ENCODE measurements at places on chromosomes 3 and 15.

DNA sequence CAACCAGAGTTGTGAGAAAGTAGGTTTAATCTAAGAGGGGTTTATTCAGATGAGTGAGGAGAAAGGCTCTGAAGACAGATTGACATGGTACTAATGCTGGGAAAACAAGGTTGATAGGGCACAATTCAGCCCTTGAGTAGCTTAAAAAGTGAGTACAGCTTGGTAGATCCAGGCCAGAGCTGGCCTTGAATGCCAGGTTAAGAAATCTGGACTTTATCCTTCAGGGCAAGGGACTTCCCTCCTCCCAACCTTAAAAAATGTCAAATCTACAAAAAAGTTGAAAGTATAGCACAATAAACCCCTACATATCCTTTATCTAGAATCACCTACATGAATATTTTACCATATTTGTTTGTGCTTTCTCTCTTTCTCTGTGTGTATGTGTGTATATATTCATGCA lies 7.9 kb downstream of the TM4SF18 start:
- no peak for DNase-seq

DNA sequence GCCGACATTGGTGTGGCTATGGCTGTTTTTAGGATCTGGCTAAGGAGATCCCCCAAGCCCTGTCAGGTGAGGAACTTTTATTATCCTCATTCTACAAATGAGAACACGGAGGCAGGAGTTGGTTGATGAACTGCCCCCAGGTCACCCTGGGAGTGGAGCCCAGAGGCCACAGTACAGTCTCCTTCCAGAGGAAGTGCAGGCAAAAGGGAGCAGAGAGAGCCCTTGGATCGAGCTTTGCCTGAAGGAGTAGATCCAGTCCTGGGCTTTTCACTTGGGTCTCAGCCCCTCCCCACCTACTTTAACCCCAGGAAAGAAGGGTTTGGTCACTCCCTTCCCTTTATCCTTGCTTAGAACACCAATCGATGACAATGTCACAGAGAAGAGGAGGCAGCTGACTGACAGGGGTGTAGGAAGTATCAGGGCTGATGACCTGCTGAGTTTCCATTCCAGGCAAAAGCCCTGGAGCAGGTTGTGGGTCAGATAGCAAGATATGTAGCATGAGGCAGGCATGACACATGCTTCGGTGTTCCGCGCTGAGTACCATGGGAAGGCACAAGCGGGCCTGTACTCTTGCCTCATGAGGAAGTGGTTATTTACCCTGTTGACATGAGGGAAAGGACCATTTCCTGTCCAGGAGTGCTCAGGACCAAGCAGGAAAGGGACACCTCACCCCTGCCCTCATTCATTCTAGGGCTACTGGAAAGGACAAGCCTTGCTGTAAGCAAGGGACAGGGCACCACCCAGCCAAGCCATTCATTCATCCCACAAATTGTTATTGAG lies 5.8 kb upstream of the PLA2G4D start:
- no peak for DNase-seq

DNA sequence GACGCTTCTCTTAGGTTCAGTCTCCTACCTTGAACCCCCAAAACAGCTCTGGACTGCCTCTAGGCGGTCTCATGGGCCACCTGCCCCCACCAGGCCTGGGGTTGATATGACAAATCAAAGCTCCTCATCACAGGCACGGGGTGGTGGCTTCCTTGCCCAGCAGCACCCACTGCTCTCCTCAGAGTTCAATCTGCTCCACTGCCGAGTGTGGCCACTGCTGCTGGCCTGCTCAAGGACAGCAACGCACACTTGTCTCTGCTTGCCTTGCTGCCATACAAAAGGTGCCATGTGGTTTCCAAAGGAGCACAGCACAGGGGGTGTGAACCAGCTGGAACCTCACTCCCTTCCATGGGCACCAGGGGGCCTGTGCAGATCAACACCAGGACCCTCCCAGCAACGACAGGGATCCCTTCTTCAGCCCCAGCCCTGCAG lies 10.2 kb downstream of the KBTBD13 start:
- no peak for DNase-seq

DNA sequence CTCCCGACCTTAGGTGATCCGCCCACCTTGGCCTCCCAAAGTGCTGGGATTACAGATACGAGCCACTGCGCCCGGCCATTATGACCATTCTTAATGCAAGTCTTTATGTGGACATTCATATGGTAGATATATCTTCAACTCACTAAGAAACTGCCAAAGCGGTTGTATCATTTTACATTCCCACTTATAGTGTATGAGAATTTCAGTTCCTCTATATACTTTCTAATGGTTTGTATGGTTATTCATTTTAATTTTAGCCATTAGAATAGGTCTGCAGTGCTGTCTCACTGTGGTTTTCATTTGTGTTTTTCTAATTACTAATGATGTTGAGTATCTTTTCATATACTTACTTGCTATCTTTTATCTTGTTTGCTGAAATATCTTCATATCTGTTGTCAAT lies 32.5 kb downstream of the TCF12 start:
- no peak for DNase-seq

DNA sequence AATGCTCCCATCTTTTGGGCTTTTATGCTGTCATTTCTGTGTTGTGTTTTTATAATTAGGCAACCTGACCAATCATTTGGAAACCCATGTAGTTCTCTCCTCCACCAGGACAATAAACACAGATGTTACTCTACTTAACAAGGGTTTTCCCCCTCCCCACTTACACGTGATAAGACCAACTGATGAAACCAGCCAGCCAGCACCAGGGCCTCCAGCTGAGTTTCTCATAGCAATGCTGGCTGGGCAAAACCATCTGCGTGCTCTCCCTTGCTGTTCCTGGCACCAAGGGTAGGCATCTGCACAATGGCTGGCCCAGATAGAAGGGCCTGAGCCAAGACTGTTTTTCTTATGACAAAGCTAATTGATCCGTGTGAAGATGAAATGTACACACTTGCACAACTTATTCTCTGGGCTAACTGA lies 310.4 kb downstream of the PLCL2 start:
- no peak for DNase-seq

- DNase-seq = no peak
These were observed 3.8 kb downstream of the PSTPIP1 start for GRCh38 chr15:76998663-76999285.

- DNase-seq = no peak
These were observed 458.5 kb upstream of the ARRDC4 start for GRCh38 chr15:97502038-97502437.

DNA sequence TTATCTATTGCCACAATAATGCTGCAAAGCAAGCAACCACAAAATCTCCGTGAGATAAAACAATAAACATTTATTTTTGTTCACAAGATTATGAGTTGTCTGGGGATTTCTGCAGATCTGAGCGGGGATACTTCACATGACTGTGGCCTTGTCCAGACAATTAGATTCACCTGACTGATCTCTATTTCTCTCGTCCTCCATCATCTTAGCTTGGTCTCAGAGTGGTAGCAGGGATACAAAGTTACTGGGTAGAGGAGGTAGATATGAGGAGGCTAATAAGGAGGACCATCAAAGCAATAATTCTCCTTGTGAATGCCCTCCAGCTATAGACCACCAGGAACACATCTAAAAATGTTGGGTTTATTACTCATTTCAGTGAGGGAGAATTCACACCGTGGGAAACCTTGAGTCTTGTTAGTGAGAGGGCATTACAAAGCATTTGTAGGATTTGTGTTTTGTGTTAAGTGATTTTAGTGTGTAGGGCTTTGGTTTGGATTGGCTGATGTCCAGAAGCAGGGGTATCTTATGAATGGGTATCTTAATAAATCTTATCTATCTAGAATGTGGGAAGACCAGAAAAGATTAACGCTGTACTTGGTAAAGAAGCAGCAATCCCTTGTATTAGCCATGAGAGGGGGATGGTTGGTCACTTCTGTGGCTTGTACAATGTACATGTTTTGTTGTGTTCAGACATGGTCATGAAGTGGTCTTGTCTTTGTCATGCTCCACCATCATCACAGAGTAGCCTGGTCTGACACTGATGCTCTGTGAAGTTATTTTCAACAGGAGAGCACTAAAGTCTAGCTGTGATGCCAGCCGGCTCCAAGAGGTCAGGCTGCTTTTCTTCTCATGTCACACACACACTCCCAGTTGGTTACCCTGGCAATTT lies 287.6 kb upstream of the STT3B start:
- DNase-seq = no peak

GRCh38 chr3:196688349-196688748 lies 23.7 kb downstream of the CEP19 start:
- no peak for DNase-seq

GRCh38 chr3:20669675-20670074 lies 483.7 kb upstream of the SGO1 start:
- DNase-seq = no peak

All from ecto neural progenitor cell (in vitro differentiated cells).